Choroid plexus epithelial cell (primary cell): ENCODE measurements at places on chromosomes 1 and 21.

DNA sequence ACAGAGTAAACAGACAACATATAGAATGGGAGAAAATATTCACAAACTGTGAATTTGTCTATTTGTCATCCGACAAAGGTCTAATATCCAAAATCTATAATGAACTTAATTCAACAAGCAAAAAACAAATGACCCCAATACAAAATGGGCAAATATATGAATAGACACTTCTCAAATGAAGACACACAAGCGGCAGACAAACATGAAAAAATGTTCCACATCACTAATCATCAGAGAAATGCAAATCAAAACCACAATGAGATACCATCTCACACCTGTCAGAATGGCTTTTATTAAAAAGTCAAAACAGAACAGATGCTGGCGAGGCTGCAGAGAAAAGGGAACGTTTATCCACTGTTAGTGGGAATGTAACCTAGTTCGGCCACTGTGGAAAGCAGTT lies 72.7 kb downstream of the SMYD3 start:
- DNase-seq, result no peak

GRCh38 chr21:33293811-33294216 lies 27.6 kb downstream of the IL10RB start:
- no peak for DNase-seq

- DNase-seq, result no peak
These were observed 48.1 kb upstream of the EEIG2 start for GRCh38 chr1:108511764-108512163.

DNA sequence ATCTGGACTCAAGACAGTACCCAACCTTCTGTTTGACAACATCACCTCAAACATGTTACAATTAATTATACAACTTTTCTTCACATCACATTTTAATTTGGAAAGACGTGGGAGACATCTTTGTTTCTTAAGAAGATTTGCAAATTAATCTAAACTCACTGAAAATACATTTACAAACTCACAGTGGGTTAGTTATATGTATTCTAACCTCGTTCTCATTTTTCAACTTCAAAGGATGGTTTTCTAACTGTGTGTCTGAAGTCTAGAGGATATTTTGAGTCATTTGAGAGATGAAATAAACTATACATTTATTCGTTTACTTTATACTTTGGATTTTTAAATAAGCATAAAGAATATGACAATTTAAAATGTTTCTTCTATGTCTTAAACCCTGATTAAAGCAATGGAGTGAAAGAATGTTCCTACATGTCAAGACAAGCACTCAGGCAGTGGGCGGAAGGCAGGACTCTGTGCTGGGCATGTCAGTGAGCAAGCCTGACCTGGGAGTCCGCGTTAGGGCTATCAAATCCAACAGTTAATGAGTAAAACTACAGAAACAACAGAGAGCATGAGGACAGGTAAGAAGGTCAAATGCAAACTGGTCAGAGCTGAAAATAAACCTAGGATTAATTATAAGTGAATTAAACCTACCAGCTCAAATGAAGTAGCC lies 76.5 kb upstream of the CTTNBP2NL start:
- no peak for DNase-seq

DNA sequence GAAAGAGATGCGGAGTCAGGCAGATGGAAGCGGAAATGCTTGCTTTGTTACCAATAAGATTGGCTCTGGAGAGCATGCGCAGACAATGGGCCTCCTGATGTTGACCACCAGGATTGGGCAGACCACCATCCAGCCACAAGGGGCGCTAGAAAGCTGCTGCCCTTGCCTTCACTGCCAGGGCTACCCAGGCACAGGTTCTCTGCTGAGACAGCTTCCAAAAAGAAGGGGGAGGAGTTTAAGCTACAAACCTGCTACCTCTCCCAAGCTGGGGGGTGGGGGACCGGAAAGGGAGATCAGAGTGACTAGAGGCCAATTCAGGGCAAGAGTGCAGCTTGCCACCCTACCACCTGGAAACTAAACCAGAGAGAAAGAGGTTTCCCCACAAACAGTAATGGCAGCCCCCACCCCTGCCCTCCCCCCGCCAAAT lies 369.7 kb downstream of the RRAGC start:
- peak; percentile 13 for DNase-seq

GRCh38 chr1:165114022-165114888 lies 242.3 kb downstream of the LMX1A start:
- DNase-seq, result peak; percentile 62

- no peak for DNase-seq
These were observed 250.2 kb downstream of the KIF26B start for GRCh38 chr1:245404952-245405351.

GRCh38 chr1:215475796-215476481 lies 91.2 kb upstream of the KCTD3 start:
- DNase-seq, result peak; percentile 13

GRCh38 chr1:179105393-179105792 lies 23.5 kb downstream of the TOR3A start:
- DNase-seq, result peak; percentile 46

- no peak for DNase-seq
These were observed 153.6 kb downstream of the FAM78B start for GRCh38 chr1:166013232-166013631.
